ENCODE measurements at places on chromosomes 2 and 18. TPM values are rescaled to one million over a fixed set of nuclear protein-coding genes. Genes with fewer than 3 reads are reported as not detected.

The CHAC2 gene
- 2.2 TPM for total RNA-seq

The COLEC11 gene
- total RNA-seq: not detected

The CD207 gene
- total RNA-seq: not detected

The GPATCH11 gene
- 8.1 TPM for total RNA-seq

The PRKAG3 gene
- total RNA-seq: not detected

The TSPYL6 gene
- not detected for total RNA-seq

The SAG gene
- not detected for total RNA-seq

The XPO1 gene
- 129 TPM for total RNA-seq

The CFAP65 gene
- total RNA-seq: not detected

The ABCG8 gene
- total RNA-seq: not detected

The CDK15 gene
- total RNA-seq: 0.70 TPM

The CROCC2 gene
- not detected for total RNA-seq

DNA sequence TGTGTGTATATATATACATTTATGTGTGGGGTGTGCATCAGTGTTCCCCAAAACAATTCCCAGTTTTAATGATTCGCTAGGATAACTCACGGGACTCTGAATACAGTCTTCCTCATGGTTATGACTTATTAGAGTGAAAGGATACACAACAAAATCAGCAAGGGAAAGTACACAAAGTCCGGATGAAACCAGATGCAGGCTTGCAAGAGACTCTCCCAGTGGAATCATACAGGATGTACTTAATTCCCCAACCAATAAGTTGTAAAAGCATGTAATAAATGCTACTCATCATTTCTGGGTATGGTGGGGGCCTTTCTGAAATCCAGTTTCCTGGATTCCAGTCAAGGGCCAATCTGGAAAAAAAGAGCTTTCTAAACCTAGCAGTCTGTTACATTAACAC is 654.1 kb upstream of the SYT4 start:
- no peak for DNase-seq

DNA sequence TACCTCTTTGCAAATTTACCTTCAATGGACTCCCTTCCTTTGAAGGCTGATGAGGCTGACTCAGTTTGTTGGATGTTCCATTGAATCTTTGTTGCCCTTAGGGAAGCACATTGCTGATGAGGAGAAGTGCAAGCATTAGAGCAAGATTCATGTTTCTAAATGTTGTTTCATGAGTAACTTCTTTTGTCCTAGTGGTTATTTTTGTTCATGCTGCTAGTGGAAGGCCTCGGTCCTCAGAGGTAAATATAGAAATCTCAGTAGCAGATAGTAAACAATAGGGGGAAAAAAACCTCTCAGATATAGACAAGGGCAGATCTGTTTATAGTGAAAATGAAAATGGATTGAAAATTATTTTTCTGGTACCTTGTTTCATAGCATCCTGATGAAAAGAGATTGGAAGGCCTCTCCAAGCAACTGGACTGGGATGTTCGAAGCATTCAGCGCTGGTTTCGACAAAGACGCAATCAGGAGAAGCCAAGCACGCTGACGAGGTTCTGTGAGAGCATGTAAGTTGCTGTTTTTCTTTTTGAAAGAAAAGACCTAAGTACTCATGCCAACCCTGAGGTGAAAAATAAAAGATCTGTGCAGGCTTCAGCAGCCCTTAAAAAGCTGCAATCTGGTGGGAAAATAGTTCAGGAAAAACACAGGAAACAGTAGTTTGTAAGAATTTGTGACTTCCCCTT is 104.9 kb downstream of the CERS6 start:
- DNase-seq: no peak

GRCh38 chr2:181891966-181892798 is 652 bp downstream of the ITPRID2 start:
- DNase-seq: peak; percentile 86

DNA sequence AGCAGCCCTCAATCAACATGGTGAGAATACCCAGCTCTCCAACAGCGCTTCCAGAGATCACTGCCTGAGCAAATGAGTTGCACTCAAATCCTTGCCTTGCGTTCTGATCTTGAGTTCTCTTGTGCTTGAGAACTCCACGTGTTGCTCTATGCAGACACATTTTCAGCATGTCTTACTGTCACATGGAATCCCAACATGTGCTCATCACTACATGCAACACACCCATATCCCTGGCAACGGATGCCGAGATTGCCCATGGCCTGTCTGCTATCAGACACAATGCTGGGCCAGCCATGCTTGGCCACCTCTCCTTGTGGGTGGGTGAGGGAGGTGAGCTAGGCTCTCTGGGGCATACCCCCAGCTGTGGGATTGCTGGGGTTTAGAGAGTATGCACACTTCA is 91.9 kb upstream of the LDAH start:
- DNase-seq: no peak

GRCh38 chr2:237590272-237591140 is at the start of gene RAB17:
TSS of gene RAB17 (minus strand) at chr2:237590734. CDS start at chr2:237586154, 4,580 bp downstream.
- no peak for DNase-seq

DNA sequence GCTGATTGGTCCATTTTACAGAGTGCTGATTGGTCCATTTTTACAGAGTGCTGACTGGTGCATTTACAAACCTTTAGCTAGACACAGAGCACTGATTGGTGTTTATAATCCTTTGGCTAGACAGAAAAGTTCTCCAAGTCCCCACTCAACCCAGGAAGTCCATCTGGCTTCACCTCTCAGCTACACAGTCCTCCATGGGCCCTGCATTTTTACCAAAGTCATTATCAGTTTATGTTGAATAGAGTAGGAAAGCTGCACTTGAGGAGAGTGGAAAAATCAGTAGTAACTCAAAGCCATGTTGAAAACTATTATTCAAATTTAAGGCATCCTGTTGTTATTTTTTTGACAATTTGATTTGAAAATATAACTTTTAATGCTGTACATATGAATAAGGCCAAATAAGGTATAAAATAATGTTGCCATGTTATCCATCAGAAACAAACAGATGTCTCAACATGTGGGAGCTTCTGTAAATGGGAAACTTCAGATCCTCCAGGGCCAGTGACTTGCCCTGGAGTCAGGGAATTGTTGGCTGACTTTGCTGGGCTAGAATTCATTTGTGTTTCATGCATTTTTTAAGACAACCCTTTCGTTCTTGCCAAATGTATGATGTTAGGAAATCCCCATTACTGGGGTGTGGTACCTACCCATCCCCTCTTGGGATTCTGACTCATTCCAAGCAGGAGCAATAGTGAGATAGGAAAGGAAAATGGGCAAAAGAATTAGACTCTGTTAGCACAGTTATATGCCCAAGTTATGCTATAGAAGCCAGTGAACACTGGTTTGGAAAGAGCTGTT is 37.8 kb upstream of the CCDC195 start:
- DNase-seq: no peak

DNA sequence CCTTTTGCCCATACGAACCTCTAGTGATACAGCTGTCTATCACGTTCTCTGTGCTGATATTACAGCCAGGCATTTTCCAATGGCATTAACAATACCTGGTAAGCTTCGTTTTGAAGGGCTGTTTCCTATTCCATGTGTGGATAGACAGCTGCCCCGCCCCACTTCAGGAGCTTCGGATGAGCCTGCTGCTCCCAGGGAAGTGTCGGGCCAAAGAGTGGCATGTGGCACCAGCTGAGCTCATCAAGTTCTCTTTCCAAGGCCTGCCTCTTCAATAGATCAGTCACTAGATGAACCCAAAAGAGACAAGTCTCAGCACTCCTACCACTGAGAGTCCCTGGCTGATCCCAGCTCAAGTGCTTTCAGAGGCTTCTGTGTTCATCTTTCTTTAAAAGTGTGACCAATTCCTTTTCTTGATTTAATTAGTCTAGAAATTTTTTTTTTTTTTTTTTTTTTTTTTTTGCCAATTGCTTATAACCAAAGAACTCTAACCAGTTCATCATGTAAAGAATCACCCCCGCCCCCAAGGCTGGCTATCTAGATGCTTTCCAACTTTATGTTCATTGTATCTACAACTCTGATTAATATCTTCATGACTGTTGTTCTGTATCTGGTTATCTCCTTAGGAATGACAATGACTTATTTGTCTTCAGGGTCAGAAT is 46.6 kb downstream of the HDAC4 start:
- no peak for DNase-seq

- no peak for DNase-seq
These were observed 199.3 kb upstream of the EPAS1 start for GRCh38 chr2:46097714-46098480.

DNA sequence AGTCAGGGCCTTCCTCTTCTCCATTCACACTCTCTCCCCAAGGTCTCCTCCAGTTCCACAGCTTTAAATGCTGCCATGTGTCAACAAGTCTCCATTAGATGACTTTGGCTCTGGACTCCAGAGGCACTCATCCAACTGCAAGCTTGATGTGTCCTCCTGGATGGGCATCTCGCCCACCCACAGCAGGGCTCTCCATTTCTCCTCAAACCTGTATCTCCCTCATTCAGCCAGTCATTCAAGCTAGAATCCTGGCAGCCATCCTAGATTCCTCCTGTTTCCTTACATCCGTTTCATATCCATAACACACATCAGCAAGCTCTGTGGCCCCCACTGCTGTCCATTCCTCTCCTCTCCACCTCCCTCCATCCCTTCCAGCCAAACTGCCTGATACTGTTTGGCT is 88.4 kb upstream of the AFF3 start:
- no peak for DNase-seq

GRCh38 chr2:126325202-126325601 is 330.8 kb upstream of the GYPC start:
- no peak for DNase-seq

DNA sequence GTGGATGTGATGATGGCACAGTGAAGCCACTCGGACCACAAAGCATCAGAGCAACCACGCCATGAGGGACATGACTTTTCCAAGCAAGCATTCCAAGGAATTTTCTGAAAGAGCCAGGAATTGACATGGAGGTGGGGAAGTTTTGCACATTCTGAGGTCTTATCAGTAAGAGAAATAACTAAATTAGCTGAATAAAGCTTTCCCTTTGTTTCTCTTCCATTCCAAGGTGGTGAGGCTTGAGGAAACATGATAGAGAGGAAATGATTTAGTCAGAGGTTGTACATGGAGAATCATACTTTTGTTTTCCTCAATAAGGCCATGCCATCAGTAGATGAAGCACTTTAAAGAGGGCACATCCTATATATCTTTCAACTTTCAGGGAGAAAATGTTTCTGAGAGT is 115.7 kb upstream of the MMADHC start:
- no peak for DNase-seq

DNA sequence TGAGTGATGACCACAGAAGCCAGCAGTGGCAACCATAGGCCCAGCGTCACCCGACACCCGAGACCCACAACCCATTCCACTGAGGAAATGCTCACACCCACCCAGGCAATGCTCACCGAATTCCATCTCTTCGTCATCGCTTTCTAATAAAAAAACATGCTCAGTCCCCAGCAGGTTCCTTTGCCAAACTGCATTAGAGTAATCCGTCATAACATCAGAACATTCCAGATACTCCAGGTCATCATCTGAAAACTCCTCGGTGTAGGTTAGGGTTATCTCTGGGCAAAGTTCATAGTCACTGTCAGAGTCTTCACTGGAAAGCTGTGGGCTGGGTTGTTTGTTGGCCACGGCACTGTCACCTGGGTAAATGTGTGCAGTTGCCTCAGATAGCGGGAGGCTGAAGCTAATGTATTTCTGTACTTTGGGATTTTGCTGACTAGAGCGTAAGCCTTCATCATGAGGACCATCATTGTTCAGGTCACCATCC is 49.3 kb downstream of the ALPK2 start:
- DNase-seq: peak; percentile 81

DNA sequence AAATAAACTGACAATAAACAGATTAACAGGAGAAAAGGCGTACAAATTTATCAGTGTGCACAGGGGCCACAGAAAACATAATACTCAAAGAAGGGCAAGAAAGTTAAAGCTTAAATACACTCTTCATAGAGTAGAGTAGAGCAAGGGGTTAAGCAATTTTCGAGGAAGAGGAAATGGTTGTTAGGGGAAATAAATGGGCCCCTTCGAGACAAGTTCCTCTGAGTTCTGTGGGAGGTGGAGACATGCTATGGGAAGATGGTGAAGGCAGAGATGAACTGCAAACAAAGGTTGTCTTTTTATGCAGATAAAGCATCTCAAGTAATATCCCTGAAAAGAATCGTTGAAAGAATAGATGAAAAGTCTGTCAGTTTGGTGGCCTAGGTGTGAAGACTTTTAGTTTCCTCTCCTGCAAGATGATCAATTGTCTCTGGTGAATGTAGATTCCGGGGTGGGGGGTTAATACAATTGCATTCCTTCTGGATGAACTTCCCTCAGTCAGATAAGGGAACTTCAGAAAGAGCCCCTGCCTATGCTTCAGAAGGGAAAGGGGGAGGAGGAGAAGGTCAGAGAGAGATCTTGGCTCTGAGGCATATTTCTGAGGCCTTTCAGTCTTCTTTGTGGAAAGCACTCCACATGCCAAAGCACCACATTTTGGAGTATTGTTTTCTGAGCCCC is 127.0 kb downstream of the METTL4 start:
- no peak for DNase-seq

- DNase-seq: no peak
These were observed 82.5 kb upstream of the MAP3K20 start for GRCh38 chr2:172993139-172993538.

- no peak for DNase-seq
These were observed 137.5 kb downstream of the GPD2 start for GRCh38 chr2:156573710-156574109.

GRCh38 chr2:218230882-218231281 is 13.9 kb downstream of the ARPC2 start:
- no peak for DNase-seq

DNA sequence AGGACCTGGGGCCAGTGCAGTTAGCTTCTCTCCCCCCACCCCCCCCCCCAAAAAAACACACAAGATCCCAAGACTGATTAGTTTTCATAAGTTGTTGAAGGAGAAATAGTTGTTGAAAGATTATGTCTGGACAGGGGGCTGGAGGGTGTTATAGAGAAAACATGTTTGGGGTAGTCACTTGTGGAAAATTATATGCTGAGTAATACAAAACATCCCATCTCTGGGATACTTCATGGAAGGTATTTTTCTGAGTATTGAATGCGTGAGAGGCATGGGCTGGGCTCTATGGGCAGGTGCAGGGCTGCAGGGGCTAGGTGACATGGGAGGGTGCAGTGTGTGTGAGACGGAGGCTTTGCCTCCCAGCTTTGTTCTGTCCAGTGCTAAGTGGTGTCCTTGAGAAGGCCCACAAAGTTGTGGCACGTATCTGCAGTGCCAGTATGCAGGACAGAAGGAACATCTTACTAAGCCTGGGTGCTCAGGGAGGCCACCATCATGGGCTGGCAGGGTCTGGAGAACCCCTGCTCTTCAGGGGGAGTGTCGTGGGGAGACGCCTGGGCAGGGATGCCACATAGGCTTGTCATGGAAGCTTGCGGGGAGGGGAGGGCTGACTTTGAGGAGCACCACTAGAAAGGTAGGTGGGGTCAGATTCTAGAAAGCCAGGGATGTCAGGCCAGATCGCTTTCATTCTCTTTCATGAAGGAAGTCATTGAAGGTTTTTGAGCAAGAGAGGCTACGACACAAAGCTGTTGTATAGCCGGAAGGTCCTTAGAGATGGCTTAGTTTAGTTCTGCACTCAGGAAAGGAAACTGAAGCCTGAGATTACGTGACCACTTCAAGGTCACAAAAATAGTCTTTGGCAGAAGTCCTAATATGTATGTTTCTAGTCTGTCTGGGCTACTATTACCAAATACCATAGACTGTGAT is 232.0 kb downstream of the LDLRAD4 start:
- DNase-seq: no peak

- DNase-seq: no peak
These were observed 16.2 kb downstream of the RPRM start for GRCh38 chr2:153462338-153462859.

GRCh38 chr2:239363946-239364637 is 36.7 kb downstream of the HDAC4 start:
- no peak for DNase-seq
